ENCODE measurements at places on chromosomes 3 and 15.

DNA sequence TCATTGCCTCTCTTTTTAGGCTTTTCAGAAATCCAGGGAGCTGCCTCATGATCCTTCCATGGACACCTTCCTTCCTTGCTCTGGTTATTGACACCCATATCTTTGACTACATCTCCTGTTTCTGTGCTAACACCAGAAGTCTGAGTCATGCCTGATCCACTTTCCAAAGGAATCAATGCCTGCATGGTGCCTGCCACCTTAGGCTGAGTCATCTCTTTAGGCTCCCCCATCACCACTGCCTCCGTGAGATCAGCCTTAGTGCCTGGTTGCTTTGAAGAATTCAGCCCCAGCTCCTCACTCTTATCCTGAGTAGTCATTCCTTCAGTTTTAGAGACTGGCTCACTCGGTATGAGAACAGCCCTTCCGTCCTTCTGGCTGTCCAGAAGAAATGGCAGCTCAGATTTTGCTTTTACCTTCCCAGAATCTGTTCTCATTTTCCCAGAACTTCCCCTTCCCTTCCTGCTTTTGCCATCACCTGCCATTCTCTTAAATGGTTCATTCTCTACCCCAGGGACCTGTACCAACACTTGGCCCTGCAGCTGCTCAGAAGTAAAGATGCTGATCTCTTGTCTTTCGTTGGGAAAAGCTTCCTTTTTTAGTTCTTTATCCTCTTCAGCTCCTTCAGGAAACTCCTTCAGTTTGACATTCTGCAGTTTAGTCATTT, 105.3 kb downstream of the MAP4 start:
- DNase-seq: peak; percentile 10

DNA sequence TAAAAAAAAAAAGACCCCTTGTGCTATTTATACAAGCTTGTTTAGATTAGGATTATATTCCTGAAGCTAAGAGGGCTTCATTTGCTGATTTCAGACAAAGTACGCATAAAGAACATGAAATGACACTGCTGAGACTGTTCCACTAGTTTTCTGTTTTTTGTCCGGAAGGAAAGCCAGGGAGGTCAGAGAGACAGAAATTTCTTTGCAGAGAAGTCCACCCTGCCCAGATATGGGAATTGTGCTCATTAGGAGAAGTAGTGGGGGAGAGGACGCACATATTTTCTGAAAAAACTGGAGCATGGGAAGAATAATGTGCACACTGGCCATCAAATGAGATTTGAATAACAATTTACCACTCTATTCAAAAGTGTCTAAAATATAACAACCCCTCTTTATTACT, 220.9 kb upstream of the ICE2 start:
- DNase-seq: peak; percentile 20

DNA sequence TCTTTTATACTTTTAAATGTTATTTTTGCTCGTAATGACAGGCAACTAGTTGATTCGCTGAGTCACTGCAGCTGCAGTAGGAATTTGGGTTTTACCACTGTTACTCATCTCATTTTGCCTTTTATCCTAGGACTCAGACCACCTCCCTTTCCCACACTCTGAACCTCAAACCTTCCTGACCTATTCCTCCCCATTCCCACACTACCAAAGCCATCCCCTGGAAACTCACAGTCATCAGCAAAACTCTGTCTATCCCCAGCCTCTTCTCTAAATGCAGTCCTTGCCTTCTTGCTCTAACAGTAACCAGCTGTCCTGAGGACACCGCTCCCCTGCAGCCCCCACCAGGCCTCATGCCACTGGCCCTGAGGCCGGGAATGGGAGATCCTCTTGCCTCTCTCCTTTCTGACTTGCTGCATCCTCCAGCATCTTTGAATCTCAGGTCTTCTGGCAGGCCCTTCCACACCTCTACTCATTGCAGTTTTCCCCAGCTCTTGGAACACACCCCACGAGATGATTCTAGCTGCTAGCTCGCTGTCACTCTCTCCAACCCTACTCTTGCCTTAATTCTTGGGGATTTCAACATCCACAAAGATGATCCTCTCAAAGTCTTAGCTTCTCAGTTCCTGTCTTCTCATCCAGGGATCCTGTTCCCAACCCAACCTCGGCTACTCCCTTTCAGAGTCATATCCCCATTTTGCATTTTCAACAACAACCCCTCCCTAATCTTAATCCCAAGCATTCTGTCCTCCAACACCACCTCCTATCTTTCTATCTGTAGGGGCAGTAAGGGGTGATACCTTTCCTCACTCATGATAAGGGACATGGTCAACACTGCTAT, 55.9 kb upstream of the C3orf80 start:
- peak; percentile 17 for DNase-seq

DNA sequence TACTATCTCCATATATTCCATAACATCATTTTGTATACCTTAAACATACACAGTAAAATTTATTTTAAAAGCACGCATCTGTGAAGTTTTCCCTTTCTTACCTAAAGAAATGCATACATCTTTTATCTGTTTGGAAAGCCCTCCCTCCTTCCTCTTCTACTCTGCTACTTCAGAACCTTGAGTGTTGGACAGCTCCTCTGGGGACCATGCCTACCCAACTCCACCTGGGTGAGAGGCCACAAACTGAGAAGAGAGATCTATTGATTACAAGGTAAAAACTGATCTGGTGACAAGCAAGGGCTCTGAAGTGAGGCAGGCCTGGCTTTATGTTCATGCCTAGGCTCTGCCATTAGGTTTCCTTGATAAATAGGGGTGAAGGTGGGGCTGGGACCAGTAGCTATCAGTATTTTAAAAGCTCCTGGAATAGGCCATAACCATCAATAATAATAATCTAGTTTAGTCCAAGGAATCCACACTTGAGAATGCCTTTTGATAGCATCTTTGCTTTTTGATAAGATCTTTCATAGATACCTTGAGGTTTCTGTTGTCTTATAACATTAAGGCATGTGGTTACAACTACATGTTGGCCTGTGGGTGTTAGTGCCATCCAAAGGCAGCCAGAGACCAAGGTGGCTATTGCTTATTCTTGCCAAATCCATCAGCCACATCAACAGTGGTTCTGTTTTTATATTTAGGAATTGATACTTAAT, 148.8 kb downstream of the KCNMB2 start:
- no peak for DNase-seq

DNA sequence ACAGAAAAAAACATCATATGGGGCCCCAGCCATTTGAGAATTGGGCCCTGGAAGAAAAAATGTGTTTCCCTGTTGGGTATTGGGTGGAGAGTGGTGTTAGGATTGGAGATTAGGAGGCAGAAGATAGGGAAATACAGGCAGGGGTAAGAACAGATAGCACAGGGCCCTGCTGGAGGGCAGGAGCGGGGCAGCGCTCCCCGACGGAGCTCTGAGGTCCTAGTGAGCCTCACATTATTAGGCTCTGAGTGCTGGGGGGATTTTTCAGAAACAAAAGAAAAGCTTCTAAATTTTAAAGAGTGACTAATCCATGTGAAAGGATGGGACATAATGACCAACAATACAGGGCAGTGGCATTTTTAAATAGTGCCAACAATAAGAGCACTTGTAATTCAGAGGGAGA, 241.2 kb downstream of the SOX2 start:
- DNase-seq: no peak

DNA sequence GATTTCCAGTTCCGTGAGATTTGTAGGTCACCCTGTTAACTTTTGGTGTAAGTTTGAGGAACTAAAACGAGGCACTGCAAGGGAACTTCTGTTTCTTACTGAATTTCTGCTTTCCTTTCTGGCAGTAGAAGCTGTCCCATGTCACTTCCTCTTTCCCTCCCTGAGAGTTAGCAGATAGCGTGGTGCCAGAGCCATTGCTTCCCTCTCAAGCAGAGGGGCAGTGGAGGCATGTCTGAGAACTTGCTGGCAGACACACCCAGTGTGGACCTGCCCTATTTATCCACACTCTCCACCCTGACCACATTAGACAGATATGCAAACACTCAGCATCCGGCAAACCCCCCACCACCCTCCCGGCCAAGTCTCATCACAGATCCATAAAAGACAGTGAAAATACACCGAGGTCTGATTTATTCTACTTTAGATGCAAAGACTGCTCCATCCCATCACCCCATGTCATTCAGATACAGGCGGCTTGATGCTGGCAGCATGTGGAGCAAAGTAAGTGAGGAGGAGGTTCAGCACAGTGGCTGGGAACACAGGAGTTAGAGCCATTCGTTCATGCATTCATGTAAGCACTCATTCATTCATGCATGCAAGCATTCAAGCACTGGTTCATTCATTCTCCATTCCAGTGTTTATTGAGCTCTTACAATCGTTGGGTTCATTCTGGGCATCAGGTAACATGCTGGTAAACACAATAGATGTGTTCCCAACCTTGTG, 324.7 kb downstream of the SHQ1 start:
- no peak for DNase-seq

DNA sequence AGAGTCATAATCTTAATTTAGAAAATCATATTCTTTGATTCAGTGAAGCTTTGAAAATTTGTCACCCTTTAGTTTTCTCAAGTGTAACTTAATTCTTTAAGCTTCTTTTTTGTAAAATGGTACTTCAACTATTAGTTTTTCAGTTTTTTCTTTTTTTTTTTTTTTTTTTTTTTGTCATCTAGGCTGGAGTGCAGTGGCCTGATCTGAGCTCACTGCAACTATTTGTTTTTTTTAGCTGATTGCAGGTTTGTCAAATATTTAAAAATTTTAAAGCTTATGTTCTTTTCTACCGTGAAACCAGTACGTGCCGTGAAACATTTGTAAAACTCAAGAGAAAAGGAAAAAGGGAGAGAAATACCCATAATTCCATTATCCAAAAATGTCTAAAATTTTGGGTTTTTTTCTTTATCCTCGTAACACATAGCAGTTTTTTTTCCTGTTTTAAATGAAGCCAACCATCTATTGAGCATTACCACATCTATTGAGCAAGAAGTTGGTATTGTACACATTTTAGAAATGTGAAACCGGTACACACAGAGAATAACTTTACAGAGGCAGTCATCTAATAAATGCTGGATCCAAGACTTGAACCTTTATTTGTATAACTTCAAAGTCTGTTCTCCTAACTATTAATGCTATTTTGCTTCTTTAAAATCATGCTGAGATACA, 25.7 kb downstream of the ECT2 start:
- no peak for DNase-seq
